ENCODE measurements at places on chromosomes 12 and 14. TPM values are rescaled to one million over a fixed set of nuclear protein-coding genes. Genes with fewer than 3 reads are reported as not detected.

DNA sequence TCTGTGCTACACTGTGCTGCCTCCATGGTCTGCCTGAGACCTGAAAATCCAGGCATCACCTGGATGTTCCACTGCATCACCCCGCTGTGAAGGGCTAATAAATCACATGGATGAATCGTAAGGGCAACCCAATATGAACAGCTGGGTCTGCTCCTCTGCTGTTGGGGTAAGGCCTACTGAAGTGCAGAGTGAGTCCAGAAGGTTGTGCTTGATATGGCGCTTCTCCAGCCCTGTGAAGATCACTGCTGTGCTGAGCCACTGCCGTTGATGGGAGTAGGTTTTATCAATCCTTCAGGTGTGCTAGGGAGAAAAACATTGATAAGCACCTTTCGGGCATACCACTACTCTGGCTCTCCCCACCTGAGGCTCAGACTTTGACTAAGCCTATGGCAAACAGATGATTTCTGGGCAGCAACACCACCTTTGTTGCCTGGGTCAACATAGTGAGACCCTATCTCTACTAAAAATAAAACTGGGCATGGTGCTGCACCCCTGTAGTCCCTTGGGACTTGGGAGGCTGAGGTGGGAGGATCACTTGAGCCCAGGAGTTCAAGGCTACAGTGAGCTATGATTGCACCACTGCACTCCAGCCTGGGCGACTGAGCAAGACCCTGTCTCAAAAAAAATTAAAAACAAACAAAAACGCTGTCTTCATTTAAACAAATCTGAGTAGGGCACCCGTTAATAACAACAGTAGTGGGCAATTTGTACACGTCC, 1.7 kb downstream of the ACVRL1 start:
- H3K36me3 ChIP-seq: no peaks in the 10 kb centered on the region
- H3K27ac ChIP-seq: no peak overlapping the region
- no peak for DNase-seq
- no peak overlapping the region for H3K4me3 ChIP-seq

The ZNF839 gene
- polyA plus RNA-seq: 16.3 TPM

DNA sequence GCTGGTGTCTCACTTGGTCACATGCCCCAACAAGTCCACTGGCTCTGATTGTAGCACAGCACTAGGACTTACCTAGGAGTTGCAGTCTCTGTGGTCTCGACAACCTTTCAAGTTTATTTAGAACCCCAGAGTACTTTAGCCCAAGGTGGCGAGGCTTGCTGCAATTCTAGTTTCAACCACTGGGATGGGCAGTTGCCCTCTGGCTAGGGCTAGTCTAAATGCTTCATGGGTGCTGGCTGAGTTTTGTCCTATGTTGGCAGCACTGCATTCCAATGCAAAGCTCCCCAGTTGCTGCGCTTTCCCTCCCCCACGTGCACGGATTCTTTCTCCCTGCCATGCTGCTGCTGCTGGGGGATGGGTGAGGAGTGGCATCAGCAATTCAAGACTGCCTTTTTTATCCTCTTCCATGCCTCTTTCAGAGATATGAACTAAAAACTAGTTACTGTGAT, 207.9 kb downstream of the SYNE2 start:
- H3K4me3 ChIP-seq: no peak overlapping the region
- no peak for DNase-seq
- H3K27me3 ChIP-seq: no peaks in the 10 kb centered on the region
- no peaks in the 10 kb centered on the region for H3K36me3 ChIP-seq
- no peak overlapping the region for H3K27ac ChIP-seq

GRCh38 chr12:124087266-124088051, 114.4 kb downstream of the ZNF664 start:
- H3K4me1 ChIP-seq: peaks cover 9% of the 10 kb centered on the region
- no peak for DNase-seq
- H3K27ac ChIP-seq: peak overlapping the region; percentile 20
- H3K27me3 ChIP-seq: no peaks in the 10 kb centered on the region
- peaks cover 4% of the 10 kb centered on the region for H3K36me3 ChIP-seq
- no peak overlapping the region for H3K4me3 ChIP-seq

- peaks cover 5% of the 10 kb centered on the region for H3K4me1 ChIP-seq
- no peak overlapping the region for H3K27ac ChIP-seq
- no peaks in the 10 kb centered on the region for H3K27me3 ChIP-seq
- H3K36me3 ChIP-seq: peaks cover 9% of the 10 kb centered on the region
These were observed 5.6 kb downstream of the LTA4H start for GRCh38 chr12:96029826-96030225.

The C12orf50 gene
- polyA plus RNA-seq: 0.53 TPM

- H3K4me1 ChIP-seq: no peaks in the 10 kb centered on the region
- peak overlapping the region; percentile 89 for H3K27ac ChIP-seq
- peak overlapping the region; percentile 84 for H3K4me3 ChIP-seq
- DNase-seq: peak; percentile 49
These were observed 813 bp downstream of the TWF1 start for GRCh38 chr12:43805149-43805859.

DNA sequence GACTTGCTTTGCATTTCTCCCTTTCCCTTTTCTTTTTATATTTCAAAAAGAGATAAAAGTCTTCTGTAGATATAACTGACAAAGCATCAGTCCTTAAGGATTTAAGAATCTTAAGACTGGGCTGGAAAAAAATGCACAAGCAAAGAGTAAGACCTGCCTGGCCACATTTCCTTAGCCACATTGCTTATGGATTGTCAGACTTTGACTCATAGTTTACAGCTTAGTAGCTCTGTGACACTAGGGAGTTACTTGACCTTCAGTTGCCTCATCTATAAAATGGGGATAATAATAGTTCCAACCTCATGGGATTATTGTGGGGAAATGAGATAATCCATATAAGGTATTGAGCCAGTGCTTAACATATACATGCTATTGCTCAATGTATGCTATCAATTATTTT, 66.4 kb upstream of the STK38L start:
- DNase-seq: no peak
- no peaks in the 10 kb centered on the region for H3K36me3 ChIP-seq
- H3K27ac ChIP-seq: no peak overlapping the region
- no peaks in the 10 kb centered on the region for H3K4me1 ChIP-seq

GRCh38 chr14:61569812-61570548, 125.3 kb upstream of the HIF1A start:
- H3K27ac ChIP-seq: no peak overlapping the region
- no peak for DNase-seq
- H3K4me3 ChIP-seq: no peak overlapping the region
- peaks cover 10% of the 10 kb centered on the region for H3K27me3 ChIP-seq
- peaks cover 14% of the 10 kb centered on the region for H3K4me1 ChIP-seq
- no peaks in the 10 kb centered on the region for H3K36me3 ChIP-seq

The CFAP54 gene
- 3.3 TPM for polyA plus RNA-seq

The CPNE6 gene
- polyA plus RNA-seq: 15.1 TPM

- H3K27ac ChIP-seq: no peak overlapping the region
- H3K36me3 ChIP-seq: no peaks in the 10 kb centered on the region
These were observed 35.6 kb downstream of the A2M start for GRCh38 chr12:9079883-9080675.

DNA sequence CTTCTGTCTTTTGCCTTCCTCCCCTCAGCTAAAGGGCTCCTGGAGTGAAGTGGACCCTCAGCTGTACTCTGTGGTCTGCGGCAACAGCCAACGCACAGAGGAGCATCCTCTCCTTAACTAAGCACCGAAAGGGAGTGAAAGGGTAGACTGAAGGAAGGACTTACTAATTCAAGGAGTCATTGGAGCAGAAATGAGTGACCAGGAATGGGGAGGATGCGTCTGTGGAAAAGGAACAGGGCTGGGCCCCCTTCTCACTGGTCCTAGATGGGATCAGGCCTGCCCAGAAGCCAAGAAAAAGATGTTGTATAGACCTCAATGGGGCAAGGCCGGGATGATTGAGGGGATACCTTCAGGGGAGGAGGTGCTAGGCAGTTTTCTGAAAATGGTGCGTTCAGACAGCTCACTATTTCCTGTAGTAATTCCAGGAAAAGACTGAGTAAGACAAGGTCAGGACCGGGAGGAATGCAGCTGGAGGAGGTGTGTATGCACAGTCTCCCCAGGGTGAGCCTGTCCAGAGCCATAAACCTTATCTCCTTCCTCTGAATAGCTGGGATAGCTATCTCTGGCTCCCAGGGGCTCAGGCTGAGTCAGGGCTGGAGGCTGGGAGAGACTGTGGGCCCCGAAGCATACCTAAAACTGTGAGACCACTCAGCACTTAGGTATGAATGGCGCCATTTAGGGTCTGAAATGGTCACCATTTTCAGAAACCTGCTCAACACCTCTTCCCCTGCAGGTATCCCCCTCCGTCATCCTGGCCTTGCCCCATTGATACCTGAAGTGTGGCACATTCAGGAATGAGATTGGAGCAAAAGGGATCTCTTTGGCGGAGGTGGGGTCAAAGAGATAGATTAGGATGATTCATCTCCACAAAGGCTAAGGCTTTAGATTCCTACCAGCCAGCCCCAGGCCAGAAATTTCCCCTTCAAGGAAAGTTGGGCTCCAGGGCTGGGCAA, 20.2 kb upstream of the KRT8 start:
- no peaks in the 10 kb centered on the region for H3K36me3 ChIP-seq
- H3K27me3 ChIP-seq: no peaks in the 10 kb centered on the region
- H3K4me3 ChIP-seq: no peak overlapping the region

DNA sequence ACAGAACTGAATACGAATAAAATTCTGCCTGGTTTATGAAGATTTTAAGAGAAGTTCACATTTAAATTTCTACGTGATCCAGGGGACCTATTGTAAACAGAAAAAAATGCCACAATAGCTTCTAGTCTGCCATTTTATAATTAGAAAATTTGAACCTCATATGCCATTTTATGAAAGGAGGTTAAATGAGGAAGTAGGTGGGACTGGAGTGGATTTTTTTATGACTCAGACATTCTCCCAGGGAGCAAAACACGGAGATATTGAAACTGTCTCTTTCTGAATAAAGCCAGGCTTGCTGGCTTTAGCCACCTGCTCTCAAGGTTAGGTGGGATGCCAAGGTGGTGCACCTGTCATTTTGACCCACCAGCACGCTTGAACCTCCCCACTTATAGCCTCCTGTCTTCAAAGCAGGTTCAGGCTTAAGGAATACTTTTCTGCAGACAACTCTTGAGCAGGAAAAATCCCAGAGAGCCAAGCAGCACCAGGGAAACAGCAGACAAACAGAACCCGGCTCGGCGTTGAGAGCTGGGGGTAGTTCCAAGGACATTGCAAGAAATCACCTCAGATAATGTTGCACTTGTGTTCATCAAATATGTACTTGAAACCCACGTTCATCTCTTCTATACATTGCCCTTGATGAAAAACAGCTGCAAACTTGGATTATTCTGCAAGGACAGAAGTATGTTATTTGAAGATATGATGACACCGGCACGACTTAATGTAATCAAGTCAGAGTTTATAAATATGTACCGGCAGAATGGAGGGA, 203.7 kb downstream of the PPM1H start:
- no peaks in the 10 kb centered on the region for H3K27me3 ChIP-seq
- peak overlapping the region; percentile 29 for H3K27ac ChIP-seq
- H3K4me3 ChIP-seq: no peak overlapping the region
- DNase-seq: no peak
- H3K4me1 ChIP-seq: no peaks in the 10 kb centered on the region
- no peaks in the 10 kb centered on the region for H3K36me3 ChIP-seq

DNA sequence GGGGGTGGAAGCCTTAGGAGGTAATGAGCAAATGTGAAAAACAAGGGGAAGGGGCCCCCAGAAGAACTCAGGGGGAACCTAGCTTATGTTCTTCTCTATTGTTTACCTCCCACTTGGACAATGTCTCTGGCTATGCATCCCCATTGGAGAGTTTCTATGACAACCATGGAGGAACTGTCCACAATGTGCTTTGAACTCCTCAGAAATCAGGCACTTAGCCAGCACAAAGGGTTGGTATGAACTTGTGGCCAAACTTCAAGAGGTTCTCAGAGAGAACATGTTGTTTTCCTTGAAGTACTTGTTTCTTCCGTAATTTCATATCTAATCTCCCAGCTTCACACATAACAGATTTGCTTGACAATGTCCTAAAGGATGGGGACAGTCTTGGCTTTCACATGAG, 202.8 kb upstream of the PELI2 start:
- H3K36me3 ChIP-seq: no peaks in the 10 kb centered on the region
- peaks cover 3% of the 10 kb centered on the region for H3K4me1 ChIP-seq
- no peak for DNase-seq
- peaks cover 5% of the 10 kb centered on the region for H3K27me3 ChIP-seq

The FMNL3 gene
- 24.8 TPM for polyA plus RNA-seq

- no peak for DNase-seq
- H3K4me3 ChIP-seq: no peak overlapping the region
- H3K27me3 ChIP-seq: no peaks in the 10 kb centered on the region
- no peaks in the 10 kb centered on the region for H3K36me3 ChIP-seq
These were observed 851.8 kb downstream of the TMEM121 start for GRCh38 chr14:106378191-106378590.

GRCh38 chr12:63294327-63294632, 143.3 kb upstream of the AVPR1A start:
- no peaks in the 10 kb centered on the region for H3K4me1 ChIP-seq
- H3K4me3 ChIP-seq: no peak overlapping the region
- no peak overlapping the region for H3K27ac ChIP-seq
- no peak for DNase-seq
- H3K27me3 ChIP-seq: no peaks in the 10 kb centered on the region
- no peaks in the 10 kb centered on the region for H3K36me3 ChIP-seq

The OGFOD2 gene
- polyA plus RNA-seq: 13.3 TPM

DNA sequence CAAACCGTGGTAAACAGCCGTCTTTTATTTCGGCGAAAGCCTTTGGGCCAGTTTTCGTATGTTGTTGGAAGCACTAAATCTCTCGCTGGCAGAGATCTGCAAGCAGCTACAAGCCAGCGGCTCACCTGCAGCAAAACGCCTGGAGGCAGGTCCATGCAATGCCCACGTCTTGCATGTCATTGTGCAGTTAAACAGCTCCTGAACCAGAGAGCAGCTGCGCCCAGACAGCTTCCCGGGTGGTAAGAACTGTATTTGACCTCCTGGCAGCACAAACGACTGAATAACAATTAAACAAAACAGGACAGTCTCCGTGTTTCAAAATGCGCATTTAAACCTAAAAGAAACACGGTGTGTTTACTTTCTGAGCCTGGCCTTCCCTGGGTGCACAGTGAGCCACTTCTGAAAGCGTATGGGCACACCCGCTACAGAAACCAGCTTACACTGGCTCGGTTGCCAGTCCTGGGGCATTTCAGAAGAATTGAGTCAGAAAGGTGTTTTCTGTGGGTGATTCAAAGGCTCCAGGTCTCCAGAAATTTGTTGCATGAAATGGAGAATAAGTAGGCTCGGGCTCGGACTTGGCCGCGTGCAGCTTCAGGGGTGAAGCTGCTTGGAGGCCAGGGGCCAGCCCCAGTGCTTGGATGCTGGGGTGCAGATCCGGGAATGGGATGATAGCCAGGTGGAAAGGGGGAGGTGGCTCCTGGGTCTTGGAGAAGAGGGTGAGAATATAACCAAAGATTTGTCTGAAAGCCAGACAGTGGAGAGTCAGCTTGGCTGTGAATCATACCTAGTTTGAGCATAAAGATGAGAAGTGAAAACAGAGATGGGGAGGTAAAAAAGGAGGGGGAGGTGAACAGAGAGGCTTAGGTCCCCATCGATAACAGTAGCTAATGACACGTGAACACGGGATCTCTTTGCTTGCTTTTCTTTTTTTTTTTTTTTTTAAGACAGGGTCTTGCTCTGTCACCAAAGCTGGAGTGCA, 24.9 kb upstream of the FZD10 start:
- H3K36me3 ChIP-seq: no peaks in the 10 kb centered on the region
- H3K4me3 ChIP-seq: no peak overlapping the region
- peaks cover 9% of the 10 kb centered on the region for H3K27me3 ChIP-seq
- no peak overlapping the region for H3K27ac ChIP-seq

The FAM90A1 gene
- 5.3 TPM for polyA plus RNA-seq

The ANHX gene
- polyA plus RNA-seq: not detected

GRCh38 chr14:31232081-31232480, 24.5 kb upstream of the HECTD1 start:
- H3K27me3 ChIP-seq: no peaks in the 10 kb centered on the region
- no peak overlapping the region for H3K4me3 ChIP-seq
- DNase-seq: no peak
- H3K27ac ChIP-seq: no peak overlapping the region

Data from spinal cord (tissue), 10 donors.